ENCODE measurements at places on chromosomes 4 and X.

DNA sequence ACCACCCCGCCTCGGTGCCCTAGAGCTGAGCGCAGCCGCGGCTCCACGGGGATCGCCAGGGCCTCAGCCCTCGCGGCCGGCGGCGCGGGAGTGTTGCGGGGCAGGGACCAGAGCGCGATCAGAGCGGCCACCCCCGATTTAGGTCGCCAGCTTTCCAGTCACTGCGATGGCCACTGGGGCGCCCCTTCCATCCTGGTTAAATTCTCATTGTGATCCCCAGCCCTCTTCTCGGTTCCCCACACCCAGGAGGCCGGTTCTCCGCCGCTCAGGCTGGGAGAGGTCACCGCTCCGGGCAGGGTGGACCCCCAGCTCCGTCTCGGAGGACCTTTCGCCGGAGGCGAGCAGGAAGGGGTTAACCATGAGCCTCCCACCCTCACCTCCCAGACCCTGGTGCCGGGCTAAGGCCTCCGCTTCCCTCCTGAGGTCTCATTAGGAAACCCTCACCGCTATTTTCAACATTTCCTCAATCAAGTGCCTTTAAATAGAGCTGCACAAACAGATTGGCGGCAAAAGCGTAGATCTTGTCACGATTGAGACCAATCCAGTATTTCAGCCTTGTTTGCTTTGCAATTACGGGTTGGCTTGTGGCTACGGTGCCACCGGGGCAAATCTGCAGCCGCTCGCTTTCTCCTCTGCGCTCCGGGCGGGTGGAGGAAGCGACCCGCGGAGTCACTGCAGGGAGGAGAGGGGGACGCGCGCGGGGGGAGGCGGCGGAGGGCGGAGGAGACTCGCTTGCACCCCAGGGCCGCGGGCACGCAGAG, 8.3 kb upstream of the HAND2 start:
- peak; percentile 41 for DNase-seq

- no peak for DNase-seq
These were observed 1.7 kb upstream of the KCNE5 start for GRCh38 chrX:109626637-109627036.

- no peak for DNase-seq
These were observed 395.7 kb downstream of the RAPGEF2 start for GRCh38 chr4:159498446-159499115.

GRCh38 chrX:103519389-103519788, at the start of gene RAB40A:
TSS of gene RAB40A (minus strand) at chrX:103519489. CDS start at chrX:103500756, 18,733 bp downstream.
- DNase-seq, result no peak

DNA sequence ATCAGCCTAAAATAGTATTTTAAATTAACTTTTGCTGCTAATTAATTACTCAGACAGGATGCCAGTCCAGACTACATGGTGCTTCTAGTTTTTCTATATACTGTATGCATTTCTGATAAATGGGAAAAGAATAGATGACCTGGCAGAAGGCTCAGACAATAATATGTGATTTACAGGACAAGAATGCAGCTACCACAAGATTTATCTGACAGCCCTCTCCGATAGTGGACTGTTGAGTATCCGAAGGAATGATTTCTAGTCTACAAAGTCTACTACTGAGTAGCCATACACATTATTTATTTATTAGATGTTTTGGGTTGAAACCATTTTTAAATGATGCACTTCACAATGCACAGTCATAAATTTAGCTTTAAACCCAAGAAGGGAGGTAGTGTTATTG, 212.8 kb downstream of the MAB21L2 start:
- DNase-seq, result no peak
